ENCODE measurements at places on chromosomes 1 and 21.

DNA sequence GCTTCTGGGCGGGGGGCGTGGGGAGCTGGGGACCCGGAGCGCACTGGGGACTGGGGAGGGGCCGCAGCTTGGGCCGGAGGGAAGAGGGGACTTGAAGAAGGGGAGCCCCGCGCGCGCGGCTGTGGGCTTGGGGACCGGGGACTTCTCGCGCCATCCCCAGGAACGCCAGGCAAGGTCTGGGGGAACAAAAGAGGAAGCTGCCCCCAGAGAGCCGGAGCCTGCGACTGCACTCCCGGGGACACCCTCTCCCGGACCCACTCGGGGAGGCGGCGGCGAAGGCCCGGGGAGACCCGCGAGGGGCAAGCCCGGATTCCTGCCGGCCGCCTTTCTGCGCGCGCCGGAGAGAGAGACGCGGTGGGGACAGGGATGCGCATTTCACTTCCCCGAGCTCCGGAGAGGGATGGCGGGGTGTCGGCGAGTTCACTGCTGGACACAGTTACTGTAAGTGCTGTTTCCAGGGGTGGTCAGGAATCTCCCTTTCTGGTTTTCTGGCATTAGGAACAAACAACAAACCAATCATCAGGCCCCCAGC is 732 bp downstream of the ABCG1 start:
- no peak for DNase-seq

DNA sequence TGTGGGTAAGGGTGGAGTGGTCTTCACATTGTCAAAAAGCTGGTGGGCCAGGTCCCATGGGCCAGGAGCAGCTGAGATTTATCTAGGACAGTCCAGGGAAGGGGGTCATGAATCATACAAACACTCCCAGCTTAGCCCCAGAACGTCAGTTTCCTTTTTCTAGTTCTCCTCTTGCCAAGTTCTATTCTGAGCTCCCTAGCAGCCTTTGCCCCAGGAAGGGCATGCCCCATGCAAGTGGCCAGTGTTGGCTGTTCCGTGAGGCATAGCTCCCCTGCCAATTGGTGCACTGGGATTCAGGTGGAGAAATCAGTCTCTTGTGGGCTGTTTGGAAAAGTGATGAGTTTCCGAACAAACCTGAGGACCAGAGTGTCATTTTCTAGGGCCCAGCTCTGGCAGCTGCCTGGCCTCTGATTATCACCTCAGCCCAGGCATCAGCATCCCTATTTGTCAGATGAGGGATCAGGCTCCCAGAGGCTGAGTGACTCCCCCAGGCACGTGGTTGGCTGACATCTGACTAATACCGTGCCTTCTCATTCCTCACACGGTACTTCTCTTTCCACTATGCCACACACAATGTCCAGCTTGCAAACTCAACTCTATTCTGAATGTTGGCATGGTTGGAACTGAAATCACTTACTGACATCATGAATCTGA is 14.2 kb upstream of the MYOM3 start:
- no peak for DNase-seq

DNA sequence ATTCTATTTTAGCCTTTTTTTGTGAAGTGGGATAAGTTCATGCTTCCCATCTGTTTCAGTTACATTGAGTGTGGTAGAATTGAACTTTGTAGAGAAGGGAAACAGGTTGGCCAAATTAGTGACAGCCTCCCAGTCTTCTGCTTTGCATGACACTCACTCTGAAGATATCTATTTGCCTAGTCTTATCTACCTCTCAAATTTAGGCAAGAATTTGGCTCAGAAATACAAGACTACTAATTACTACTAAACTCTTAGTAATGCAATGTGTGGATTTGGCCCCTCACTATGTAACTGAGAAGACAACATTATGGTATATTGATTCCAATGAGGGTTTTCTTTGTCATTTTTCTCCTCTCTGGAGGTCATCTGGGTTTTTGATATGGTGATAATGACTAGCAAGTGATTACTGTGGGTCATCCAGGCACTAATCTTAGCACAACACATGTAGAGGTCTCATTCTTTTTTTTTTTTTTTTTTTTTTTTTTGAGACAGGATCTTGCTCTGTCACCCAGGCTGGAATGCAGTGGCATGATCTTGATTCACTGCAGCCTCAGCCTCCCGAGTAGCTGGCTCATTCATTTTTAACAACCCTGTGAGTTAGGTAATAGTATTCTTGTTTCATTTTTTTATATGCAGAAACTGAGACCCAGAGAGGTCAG is 6.3 kb downstream of the FAM20B start:
- DNase-seq = no peak

GRCh38 chr1:50347933-50348332 is 75.3 kb downstream of the DMRTA2 start:
- no peak for DNase-seq

- no peak for DNase-seq
Measured at GRCh38 chr1:21305155-21305899, 15.1 kb upstream of the ECE1 start.

DNA sequence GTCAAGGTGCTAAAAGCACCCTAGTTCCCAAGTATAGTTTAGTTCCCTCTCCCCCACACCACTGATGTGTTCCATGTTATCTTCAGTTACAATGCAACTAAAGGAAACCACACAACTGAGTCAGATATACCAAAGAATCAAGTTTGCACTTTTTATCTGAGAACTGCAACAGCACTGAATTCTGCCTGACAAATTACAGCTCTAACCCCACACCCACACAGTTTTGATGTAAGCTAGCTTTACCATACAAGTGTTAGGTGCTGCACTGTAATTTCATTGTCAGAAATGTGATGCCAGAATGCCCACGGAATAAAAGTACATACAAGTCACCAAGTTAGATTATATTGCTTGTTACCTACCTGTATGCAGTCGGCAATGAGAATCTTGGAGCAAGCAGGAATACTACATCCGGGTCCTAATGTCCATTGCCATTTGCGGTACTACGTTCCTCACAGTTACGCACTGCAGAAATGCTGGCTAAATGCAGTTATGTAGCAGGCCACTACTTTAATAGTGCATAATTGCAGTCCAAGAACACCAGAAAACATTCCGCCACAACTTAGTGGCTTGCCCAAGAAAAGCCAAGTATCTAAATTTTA is 12.1 kb downstream of the SFPQ start:
- DNase-seq = no peak

DNA sequence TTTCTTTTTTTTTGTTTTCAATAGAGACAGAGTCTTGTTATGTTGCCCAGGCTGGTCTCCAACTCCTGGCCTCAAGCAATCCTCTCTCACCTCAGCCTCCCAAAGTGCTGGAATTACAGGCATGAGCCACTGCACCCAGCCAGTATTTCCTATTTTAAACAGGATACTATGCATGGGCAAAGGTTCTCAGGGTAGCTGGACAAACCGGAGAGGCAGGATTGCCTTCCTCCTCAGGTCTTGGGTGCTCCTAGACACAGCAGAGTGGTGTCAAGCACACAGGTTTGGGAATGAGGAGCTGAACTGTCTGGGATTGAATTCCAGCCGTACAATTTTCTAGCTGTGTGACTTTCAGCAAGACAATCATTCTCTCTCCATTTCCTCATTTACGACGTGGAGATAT is 22.9 kb upstream of the HNRNPU start:
- no peak for DNase-seq

GRCh38 chr1:73161418-73161817 is 879.1 kb upstream of the NEGR1 start:
- DNase-seq = no peak

- no peak for DNase-seq
Measured at GRCh38 chr1:50980505-50980904, 10.5 kb downstream of the CDKN2C start.

DNA sequence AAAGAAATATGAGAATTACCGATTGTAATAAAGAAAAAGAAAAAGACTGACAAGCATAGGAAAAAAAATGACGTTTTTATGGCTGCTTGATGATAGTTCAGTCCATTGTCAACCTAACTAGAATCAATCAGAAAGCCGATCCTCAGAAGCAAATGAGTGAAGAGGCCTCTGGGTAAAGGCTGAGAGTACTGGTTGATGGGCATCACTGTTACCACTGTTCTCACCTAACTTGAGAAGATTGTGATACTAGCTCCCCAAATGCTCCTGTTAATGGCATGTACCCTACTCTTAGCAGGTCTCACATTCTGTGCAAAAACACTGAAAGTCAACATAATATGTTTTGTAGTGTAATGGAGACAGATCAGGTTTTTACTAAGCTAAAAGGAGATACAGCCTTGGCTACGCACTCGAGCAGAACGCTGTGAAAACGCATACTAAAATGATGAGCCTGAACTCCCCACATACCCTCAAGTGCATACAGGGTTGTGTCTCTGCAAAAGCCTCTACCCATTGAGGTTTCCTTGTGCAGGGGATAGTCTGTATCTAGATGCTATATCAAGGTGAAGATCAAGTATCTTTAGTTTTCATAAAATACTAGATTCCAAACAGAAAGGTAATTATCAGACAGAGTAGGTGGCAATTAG is 554.6 kb downstream of the SMYD3 start:
- DNase-seq = no peak

DNA sequence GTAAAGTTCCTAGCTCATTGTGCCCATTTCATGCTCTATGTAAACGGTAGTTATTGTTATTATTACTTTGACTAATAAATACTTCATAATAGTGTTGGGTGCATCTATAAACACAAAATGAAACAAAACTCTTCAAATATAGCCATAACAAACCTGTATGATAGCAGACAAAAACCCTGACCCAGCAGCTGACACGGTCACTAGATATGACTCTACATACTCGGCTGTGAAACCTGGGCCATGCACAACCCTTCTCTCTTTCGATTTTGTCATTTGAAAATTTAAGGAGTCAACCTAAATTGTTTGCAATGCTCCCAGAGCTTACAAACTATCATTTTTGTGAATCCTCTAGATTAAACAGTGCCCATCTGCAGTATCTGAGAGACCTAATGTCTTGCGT is 8.0 kb upstream of the RGS13 start:
- no peak for DNase-seq

DNA sequence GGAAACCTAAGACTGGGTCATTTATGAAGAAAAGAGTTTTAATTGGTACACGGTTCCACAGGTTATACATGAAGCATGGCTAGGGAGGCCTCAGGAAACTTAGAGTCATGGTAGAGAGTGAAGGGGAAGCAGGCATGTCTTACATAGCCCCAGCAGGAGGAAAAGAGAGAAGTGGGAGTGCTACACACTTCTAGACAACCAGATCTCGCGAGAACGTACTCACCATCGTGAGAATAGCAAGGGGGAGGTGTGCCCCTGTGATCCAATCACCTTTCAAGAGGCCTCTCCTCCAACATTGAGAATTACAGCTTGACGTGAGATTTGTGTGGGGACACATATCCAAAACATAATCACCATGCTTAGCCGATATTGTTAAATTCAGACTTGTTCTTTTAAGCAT is 62.8 kb downstream of the DYRK1A start:
- DNase-seq = no peak

DNA sequence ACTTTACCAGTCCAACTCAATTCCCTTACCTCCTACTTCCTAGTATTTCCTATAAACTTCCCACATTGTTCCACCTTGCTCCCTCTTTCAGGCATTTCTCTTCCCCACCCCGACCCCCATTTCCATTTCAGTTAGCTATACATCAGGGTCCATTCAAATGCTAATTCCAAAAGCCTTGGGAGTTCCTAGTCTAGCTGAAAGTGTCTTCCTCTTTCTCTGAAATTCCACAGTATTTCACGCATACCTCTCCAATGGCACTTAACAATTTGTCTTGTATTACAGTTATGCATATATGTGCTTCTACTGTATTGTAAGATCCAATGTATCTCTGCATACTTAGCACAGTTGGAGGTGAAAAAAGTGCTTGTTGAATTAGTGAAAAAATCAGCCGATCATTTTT is 94.9 kb downstream of the ZNF644 start:
- no peak for DNase-seq

GRCh38 chr1:50830621-50831020 is 129.4 kb downstream of the FAF1 start:
- DNase-seq = no peak

DNA sequence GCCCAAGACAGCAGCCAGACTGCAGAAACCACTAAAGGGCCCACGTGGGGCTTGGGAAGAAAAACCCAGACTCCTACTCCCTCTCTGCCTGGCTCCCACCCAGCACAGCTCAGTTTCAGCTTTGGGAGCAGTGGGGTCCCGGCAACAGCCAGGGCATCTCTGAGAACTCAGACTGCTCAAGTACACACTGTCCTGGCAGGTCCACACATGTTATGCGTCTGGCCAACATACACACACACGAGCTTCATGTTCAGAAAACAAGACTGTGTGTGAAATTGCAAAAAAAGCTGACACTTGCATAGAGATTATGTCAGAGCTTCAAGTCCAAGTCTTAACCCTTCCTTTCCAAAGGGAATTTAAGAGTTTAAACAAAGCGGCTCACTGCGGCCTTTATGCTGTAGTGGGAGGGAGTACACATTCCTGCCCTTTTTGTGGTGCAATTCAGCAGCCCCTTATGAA is 136.6 kb upstream of the CD34 start:
- no peak for DNase-seq

DNA sequence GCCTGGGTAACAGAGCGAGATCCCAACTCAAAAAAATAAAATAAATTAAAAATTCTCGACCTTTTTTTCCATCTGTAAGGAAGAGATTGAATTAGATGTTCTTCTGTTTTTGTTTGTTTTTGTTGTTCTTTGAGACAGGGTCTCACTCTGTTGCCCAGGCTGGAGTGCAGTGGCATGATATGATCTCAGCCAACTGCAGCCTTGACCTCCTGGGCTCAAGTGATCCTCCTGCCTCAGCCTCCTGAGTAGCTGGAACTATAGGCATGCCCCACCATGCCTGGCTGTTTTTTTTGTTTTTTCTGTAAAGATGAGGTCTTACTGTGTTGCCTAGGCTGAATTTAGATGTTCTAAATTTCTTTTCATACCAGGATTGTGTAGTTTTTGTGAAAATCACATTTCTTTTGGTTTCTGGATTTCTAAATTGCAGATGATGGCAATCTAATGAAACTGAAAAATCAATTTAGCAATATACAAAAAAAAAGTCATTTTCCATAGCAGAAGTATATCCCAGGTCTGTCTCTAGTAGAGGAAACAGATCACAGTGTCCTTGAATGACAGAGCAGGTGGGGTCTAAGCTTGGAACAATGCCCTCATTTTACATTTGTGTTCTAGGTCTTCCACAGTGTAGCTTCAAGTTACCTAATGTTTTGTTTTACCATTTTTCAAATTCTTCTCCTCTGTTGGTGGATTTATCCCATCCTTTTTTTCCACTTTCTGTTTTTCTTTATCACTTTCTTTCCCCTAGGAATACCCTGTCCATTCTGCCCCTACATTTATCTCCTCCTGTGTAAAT is 20.3 kb downstream of the ZYG11A start:
- DNase-seq = no peak

- DNase-seq = no peak
Measured at GRCh38 chr1:59055908-59056719, 240.8 kb upstream of the FGGY start.

DNA sequence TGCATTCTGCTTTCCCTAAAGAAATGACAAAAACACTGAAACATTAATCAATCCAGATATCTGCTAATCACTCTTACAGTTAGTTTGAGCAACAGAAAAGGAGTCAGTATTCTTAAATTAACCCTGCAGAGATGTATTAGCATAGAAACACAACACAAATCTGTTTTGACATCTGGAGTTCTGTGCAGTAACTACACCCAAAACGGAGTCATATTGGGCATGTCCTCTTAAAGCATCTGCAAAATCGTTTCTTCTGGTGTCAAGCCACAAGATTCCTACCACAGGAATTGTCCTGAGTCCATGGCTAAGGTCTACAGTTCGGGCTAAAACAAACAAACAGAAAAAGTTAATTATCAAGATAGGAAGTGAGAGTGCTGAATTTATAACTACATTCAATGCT is 332.1 kb upstream of the PKN2 start:
- no peak for DNase-seq

GRCh38 chr1:186806477-186806876 is 22.3 kb upstream of the PLA2G4A start:
- no peak for DNase-seq
